ENCODE measurements at places on chromosomes 12 and 14. TPM values are rescaled to one million over a fixed set of nuclear protein-coding genes. Genes with fewer than 3 reads are reported as not detected.

DNA sequence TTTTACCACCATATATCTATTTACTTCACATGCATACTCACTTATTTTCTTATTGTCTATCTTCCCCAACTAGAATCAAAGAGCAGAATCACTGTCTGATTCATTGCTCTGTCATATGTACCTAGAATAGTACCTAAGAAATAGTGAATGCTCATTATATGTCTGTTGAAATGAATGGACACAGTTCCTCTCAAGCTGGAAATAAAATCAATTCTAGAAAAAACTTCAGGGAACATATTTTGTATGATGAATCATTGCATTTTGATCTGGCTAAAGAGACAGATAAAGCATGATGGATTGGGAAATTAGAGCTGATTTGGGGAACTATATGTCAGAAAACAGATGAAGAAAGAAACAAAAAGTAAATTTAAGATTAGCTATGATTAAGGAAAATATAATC, 623.3 kb downstream of the C12orf50 start:
- no peak for DNase-seq

GRCh38 chr14:39107591-39107996, 4.6 kb upstream of the SEC23A start:
- DNase-seq = no peak

- DNase-seq = peak; percentile 31
These were observed 2.1 kb upstream of the GPR132 start for GRCh38 chr14:105067140-105067968.

The CLEC14A gene
- 22.4 TPM for polyA plus RNA-seq

- peak; percentile 60 for DNase-seq
These were observed 764 bp downstream of the RBM25 start for GRCh38 chr14:73058922-73059673.

DNA sequence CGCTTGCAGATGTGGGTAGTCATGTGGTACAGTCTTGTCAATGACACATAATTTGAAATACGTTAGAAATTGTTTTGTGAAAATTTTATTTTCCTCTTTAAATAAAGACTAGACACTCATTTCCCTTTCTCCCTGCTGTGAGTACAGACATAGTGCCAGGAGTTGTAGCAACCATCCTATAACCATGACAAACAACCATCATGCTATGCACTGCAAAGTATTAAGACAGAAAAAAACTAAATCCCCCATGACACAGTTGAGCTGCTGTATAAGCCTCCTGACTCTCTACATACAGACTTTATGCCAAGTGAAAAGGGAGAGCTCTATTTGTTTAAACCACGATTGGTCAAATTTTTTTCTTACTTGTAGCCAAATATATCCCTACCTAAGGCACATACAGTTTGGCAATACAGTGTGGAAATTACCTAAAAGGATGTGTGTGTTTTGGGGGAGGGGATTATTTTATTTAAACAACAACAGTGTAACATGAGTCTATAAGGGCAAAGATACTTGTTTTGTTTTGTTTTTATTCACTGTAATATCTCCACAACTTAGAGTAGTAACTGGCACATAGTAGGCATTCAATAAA, 45.0 kb upstream of the KRR1 start:
- no peak for DNase-seq

The TMBIM4 gene
- 179 TPM for polyA plus RNA-seq

DNA sequence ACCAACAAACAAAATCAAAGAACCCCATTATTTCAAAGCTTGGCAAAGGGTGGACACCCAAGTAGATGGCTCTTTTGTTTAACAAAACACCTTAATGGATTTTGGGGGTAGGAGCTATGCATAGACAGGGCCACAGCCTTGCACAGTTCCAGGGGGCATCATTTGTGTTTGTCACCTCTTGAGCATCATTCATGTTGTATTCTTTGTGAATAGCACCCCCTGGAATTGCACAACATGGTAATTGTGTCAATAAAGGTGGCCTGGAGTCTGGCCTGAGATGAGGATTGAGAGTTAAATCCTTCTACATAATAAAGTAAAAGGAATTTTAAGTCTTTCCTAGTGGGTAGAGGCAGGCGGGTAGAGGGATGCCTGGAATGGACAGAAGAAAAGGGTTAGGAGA, 3.3 kb upstream of the FRS2 start:
- no peak for DNase-seq

- DNase-seq = no peak
These were observed 13.5 kb upstream of the FLRT2 start for GRCh38 chr14:85516239-85517113.

- DNase-seq = no peak
These were observed 86.1 kb downstream of the ALG10 start for GRCh38 chr12:34108405-34108803.

The ARHGAP5 gene
- 17.7 TPM for polyA plus RNA-seq

DNA sequence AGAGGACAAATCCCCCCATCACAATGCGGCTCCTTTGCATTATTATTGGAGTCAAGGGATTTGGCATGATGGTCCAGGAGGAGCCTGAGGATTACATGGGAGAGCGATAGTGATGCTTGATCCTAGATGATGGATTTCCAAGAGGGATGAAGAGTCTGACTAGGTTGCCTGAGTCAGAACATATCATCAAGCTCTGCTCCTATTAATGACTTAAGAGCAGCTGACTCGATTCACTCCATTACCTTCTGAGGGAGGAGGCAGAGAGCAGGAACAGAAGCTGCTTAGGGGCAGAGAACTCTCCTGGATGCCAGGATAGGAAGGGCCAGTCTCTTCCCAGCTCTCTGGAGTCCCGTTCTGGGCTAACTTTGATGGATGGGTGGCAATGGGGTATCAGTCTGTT, 54.0 kb upstream of the CISTR start:
- no peak for DNase-seq

GRCh38 chr14:19823765-19824164, 20.2 kb downstream of the OR4N2 start:
- no peak for DNase-seq

- no peak for DNase-seq
These were observed 66.8 kb upstream of the CFL2 start for GRCh38 chr14:34781242-34781641.

The SYNE2 gene
- 65.9 TPM for polyA plus RNA-seq

GRCh38 chr12:3667485-3667884, 85.4 kb downstream of the CRACR2A start:
- DNase-seq = no peak

DNA sequence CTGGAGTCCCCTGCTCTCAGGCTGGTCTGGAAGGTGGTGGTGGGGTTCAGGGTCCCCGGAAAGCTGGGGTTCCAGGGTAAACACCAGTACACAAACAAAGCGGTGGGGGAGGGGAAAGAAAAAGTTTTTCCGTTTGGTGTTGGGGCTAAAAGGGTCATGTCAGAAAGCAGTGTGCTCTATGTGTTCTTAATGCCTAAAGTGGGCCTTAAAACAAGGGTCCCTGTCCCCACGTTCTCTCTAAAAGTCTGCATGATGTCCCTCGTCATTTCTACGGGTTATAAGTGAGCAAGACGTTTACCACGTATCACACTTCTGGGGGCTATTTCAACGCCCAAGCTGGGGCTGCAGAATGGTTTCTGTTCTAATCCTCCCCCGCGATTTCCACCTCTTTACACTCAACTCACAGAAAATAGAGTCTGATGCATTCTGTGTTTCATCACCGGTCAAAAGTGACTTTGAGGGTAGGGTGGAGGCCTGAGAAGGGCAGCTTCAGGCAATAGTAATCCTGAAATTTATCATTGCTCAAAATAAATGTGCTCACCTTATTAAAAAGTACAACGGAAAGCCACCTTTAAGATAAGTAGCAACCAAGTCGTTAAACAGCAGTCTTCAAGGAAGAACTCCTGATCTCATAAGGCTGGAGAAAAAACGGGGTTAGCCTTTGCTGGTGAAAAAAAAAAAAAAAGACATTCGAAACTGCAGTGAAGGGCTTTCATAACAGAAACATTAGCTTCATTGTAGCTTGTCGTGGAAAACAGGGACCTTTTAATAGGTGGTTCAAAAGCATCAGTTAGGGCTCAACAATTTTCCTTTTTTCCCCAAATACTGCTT, 63.9 kb upstream of the PTGR2 start:
- DNase-seq = peak; percentile 65

- peak; percentile 33 for DNase-seq
These were observed 1.6 kb downstream of the DGKA start for GRCh38 chr12:55932551-55932910.

The DUSP16 gene
- 6.6 TPM for polyA plus RNA-seq

- DNase-seq = no peak
These were observed 1.3 kb upstream of the GNG2 start for GRCh38 chr14:51859131-51859530.

DNA sequence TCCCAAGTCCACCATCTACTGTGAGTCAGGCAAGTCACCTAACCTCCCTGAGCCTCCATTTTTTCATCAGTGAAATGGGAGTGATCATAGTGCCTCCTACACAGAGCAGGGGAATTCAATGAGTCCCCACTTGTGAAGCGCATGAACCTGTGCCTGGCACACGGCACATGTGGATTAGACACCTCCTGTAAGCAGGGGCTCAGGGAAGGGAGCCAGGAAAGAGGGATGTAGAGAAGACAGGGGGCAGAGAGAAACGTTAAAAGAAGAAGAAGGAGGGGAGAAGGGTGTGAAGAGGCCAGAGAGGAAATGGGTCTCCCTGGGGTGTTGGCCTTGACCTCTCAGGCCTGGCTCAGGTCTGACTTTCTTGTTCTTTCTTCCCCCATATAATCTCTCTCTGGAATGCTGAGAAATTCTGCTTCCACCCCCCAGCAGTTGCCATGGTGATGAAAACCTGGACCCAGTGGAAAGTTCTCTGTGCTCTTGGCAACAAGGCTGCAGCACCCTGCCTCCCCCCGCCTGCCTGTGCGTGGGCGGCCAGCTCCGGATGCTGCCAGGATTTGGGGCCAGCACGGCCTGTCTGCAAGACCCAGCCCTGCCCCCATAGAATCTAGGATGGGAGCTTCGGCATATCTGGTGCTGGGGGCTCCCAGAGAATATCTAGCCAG, 94.5 kb downstream of the CALM1 start:
- peak; percentile 50 for DNase-seq

DNA sequence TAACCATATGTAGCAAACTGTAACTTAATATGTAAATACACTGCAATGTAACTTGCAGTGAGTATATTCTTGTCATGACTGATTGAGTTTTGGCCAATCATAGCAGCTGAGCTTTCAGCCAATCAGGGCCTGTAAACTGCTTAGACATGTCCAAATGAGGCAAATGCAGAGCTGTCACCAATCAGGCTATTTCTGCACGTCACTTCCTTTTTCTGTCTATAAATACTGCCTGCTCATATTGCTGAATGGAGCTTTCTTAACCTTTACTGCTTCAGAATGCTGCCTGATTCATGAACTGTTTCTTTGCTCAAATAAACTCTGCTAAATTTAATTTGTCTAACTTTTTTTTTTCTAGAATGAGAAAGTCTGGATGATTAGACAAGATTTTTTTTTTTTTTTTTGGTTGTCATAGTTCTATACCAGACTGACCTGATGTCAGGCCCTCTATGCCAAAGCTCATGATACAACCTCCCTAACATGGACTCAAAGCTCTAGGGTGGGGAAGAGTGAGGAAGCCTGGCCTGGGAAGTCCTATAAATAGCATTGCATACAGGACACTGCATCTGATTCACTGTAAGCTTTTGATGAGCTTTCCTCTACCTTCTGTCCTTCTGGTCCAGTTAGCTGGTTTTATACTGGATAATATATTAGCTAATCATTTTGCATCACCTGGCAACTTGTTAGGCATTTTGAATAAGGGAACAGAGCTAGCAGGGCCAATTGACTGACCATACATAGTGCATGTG, 12.0 kb downstream of the MGP start:
- DNase-seq = no peak

GRCh38 chr14:51394384-51394783, 154.3 kb downstream of the TMX1 start:
- DNase-seq = no peak

The FGF6 gene
- polyA plus RNA-seq = not detected

- DNase-seq = no peak
These were observed 24.2 kb downstream of the NINJ2 start for GRCh38 chr12:638953-639557.

The ST8SIA1 gene
- 2.8 TPM for polyA plus RNA-seq

The VRTN gene
- polyA plus RNA-seq = not detected

- DNase-seq = no peak
These were observed 2.1 kb upstream of the ARHGAP5 start for GRCh38 chr14:32074887-32075572.

The MAP1LC3B2 gene
- polyA plus RNA-seq = 4.5 TPM

- no peak for DNase-seq
These were observed 34.7 kb downstream of the MIA2 start for GRCh38 chr14:39268393-39268792.

DNA sequence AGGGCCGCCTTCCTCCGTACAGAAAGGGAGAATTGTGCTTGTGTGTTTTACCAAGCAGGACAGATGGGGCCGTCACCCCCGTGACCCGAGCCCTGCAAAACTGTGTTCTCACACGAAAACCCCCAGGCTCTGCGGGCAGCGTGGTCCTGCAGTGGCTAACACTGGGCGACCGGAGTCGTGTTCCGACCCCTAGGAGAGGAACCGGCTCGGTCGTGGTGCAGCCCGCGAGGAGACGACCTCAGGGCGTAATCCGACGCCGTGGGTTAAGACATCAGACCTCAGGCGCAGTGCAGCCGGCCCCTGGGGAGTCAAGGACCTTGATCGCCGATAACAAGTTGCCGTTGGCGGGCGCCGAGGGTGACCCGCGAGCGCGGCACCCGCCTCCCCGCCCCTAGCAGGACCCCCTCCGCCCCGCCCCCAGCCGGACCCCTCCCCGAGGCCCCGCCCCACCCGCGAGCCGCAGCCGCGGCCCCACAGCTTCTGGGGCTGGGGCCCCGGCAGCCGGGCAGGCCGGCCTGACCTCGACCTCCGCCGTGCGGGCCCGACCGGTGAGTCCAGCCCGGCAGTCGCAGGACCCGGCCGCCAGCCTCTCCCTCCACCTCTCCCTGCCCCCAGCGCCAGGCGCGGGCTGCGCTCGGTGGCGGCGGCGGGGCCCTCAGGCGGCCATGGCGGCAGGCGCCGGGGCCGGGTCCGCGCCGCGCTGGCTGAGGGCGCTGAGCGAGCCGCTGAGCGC, at the start of gene CHPT1:
TSS of gene CHPT1 (plus strand) at position 444 of the 733 bp plus-strand sequence. CDS start at position 666, 222 bp downstream.
- peak; percentile 72 for DNase-seq

DNA sequence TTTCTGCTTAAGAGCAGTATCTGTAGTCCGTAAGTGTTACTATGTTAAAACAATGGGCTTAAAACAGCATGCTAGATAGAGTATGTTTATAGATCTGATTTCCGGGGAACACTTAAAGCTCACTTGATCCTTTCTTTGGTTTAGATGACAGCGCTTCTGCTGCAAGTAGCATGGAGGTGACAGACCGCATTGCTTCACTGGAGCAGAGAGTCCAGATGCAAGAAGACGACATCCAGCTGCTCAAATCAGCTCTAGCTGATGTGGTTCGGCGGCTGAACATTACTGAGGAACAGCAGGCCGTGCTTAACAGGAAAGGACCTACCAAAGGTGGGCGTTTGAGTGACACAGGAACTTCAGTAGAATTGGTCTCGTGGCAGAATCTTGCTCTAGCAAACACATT, 57.5 kb downstream of the EML1 start:
- no peak for DNase-seq

DNA sequence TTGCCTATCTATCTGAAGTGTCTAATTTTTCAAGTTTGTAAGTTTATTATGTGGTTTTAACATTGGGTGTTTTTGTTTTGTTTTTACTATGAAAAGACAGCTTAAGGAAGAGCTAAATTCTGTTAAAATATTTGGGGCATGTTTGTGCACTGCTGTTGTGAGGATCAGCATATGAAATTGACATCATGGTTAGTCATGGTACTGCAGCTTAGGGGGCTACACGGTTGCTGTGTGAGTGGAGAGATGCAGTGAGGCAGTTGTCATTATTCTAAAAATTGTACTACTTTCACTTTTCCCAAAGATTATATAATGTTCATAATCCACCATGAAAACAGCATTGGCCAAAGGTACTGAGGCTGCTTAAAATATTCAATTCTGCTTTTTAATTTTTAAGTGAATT, 49.0 kb downstream of the ZC3H14 start:
- DNase-seq = no peak

Measured in kidney (tissue), 22 donors.